Testis (tissue), 5 donors: ENCODE measurements at places on chromosomes 5 and 9.

DNA sequence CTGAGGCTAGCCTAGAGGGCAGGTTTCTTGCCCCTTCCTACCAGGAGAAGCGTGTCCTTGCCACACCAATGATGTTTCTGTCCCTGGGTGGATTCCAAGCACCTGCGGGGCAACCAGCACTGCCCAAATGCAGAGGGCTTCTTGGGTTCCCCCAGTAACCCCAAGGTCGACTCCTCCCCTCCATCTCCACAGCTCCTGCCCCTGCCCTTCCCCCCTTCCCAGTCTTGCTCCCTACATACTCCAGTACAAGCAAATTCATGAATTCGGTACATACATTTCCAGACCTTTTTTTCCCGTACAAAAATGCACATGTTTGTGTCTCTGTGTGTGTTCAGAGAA lies 12.8 kb upstream of the JADE2 start:
- DNase-seq, result no peak

DNA sequence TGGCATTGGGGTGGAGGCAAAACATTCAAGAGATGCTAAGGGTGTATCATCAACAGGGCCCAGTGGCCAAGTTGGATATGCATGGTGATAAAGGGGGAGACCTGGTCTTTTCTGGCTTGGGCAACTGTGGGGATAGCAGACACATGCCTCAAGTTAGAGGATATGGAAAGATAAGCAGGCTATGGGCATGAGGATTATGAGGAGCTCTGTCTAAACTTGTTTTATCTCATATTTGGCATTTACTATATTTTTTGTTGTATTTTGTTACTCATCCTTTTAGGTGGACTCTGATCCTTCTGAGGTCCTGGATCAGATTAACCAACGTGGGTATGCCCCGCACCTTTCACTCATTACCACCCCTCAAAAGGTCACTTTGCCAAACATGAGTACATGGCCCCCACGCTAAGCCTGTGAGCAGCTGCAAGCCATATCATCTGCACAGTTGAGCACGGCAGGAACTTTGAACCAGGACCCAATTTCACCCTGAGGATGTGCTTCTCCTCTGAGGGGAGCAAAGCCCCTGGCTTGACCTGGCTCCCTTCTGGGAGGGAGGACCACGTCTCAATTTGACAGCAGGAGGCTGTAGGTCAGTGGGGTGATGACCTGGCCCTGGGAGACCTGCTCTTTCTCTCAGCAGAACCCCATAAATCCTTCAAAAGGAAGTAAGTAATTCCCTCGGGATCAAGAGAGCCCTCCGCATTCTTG lies 71.1 kb upstream of the CD180 start:
- no peak for DNase-seq

DNA sequence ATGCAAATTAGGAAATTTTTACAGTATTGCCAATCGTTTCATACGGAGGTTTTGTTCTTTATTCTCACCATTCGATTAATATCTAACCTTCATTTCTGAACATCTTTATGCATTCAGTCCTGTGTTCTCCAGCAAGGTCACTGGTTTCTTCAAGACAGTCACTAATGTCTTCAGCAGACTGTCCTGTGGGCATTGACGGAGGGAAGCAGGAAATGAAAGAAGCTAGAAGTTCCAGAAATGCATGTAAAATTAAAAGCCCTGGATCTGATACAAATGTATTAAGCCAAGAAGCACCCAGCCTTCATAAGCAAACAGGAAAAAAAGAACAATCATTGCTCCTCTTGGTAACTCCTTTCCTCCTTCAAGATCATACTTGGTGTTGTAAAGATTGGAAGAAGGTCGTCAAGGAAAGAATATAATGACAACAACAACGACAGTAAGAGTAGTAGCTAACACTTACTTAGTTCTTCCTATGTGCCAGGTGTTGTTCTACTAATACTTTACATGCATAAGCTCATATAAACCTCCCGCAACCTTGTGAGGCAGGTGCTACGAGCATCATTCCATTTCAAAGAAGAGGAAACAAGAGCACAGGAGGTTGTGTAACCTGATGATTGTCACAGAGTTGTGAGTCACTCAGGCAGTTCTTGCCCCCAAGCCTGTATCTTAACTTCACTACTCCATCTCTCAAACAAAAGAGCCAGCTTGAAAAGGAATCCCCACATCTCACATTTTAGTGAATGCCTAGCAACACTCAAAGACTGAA lies 59.9 kb upstream of the CER1 start:
- DNase-seq, result no peak

- DNase-seq, result no peak
Measured at GRCh38 chr5:144458216-144458615, 287.5 kb downstream of the KCTD16 start.

- no peak for DNase-seq
Measured at GRCh38 chr5:59064293-59064692, 481.4 kb downstream of the RAB3C start.

- no peak for DNase-seq
Measured at GRCh38 chr5:159050316-159051143, 49.2 kb downstream of the EBF1 start.

DNA sequence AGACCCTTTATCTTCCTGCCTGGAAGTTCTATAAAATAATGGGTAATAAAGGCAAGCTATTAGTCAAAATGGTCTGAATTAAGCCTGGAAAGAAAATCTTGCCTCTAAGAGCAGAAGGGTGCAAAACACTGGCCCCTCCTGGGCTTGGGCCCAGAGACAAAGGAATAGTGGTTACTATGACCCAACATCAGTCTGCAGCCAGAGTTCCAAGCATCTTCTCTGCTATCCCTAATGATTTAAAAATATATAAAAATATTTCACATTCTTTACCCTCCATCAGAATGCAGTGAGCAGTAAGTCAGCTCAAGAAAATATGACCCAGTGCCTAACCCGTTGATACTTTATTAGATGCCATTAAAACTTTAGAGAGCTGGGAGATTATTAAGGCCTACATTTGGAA lies 14.7 kb downstream of the TNFAIP8 start:
- DNase-seq, result no peak

GRCh38 chr5:1788200-1788599 lies 11.4 kb downstream of the MRPL36 start:
- DNase-seq, result no peak

DNA sequence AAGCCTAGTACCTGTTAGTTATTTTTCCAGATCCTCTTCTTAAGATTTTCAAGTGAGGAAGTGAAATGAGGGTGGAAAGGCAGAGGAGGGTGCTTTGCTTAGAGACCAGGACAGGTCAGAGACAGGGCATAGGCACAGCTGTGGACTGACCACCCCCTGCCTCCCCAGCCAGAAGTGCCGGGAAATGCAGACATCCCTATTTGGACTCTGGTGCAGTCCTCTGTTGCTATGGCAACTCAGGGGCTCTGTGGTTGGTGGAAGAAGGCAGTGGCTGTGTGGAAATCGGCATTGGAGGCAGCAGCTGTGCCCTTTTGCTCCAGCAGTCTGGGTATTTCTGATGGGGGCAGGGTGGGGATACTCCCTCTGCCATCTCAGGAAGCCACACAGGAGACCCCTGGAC lies 43.3 kb upstream of the NDFIP1 start:
- peak; percentile 37 for DNase-seq

GRCh38 chr5:119255571-119256356 lies 100.1 kb upstream of the TNFAIP8 start:
- no peak for DNase-seq
